Smooth muscle cell of the brain vasculature (primary cell): ENCODE measurements at places on chromosomes 7 and 10.

DNA sequence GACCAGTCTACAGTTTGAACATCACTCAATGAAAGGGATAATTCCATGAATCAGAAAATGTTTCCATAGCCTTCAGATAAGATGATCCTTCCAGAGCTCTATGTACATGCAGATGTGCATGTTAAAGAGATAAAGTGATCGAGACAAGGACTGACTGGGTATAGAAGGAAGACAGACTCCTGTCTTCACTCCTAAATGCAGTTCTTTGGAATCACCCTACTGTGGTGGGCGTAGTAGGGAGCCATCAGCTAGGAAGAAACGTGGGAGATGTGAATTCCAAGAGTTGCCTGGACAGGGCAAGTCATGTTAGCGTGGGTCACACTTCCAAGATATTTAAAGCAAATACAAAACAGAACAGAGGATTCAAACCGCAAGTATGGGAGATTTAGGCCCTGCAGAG is 23.9 kb downstream of the LOXL4 start:
- DNase-seq = no peak

DNA sequence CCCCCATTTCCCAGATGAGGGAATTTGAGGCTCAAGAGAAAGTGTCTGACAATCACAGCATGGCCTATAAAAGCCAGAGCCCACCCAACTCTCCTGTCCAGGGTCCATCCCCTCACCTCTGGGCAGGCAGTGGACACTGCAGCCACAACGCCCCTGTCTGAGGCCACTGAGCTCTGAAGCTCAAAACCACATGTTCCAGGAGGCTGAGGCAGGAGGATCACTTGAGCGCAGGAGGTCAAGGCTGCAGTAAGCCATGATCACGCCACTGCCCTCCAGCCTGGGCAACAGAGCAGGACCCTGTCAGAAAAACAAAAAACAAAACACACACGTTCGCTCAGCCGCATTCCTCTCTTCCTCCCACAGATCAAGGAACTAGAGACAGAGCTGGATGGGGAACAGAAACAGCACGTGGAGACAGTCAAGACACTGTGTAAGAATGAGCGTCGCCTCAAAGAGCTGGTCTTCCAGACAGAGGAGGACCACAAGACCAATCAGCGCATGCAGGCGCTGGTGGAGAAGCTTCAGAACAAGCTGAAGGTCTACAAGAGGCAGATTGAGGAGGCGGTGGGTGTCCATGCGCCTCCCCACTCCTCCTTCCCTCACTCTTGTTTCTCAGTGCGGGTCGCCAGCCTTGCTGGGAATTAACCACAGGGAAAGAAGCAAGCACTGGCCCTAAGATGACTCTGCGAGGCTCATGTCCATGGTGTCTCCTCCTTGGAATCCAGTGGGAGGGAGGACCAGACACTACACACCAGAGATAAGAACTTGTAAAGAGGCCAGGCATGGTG is 20.0 kb upstream of the ARPC1A start:
- DNase-seq = no peak

GRCh38 chr7:78039790-78040776 is 241.5 kb downstream of the PHTF2 start:
- DNase-seq = no peak

- DNase-seq = no peak
Observed at GRCh38 chr7:117802660-117803059, 70.6 kb downstream of the CTTNBP2 start.

GRCh38 chr7:4269086-4269485 is 413.0 kb upstream of the FOXK1 start:
- no peak for DNase-seq

DNA sequence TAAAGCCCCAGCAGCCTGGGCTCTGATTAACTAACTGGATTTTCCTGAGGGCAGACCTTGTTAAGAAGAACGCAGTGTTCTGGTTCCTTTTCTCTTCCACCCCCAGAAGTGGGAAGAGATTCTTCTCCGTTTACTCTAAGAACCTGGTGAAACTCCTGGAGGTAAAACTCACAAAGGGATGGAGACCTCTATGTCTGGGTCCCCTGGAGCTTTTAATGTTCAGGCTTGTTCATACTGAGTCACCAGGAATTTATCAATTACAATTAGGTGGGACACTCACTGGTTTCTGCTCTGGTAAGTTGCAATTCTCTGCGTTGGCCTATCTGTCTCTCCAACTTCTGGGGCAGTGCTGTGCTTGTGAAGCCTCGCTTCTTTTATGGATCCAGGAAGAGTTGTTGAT is 73.3 kb upstream of the CACNB2 start:
- DNase-seq = no peak

DNA sequence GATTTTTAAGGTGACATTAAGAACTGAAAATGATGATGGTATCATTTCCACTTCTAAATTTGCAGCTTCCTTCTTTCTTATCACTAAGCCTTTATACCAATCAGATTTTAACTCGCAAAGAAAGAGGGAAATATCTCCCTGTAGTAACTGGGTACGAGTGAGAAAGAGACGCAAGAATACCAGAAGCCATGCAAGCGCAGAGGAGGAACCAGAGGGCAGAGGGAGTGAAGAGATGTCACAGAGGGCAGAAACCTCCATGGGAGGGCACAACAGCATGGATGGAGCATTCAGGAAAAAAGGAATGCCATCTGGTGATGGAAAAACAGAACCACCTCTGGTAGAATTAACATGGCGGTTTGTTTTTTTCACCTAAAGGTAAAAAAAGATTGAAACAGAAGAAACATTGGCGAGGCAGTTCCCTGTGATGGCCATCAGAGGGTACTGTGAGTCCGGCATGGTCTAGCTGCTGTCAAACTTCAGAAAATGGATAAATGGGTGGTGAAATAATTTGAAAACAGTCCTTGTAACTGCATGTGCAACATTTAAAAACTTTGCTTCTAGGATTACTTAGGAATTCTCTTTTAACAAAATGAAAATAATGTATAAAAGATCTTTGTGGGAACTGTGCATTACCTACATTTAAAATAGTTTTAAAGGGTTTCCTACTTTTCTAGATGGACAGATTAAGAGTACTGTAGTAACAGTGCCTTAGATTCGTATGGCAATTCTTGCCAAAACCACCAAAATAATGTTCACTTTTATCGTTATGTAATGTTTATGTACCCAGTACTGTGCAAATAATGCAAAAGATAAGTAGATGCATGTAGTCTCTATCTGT is 91.8 kb downstream of the ARHGAP12 start:
- no peak for DNase-seq

GRCh38 chr10:79440281-79440680 is 5.1 kb downstream of the ZCCHC24 start:
- DNase-seq = no peak

- no peak for DNase-seq
Observed at GRCh38 chr7:118696879-118697278, 472.4 kb downstream of the ANKRD7 start.
